ENCODE measurements at places on chromosomes 11 and 22. TPM values are rescaled to one million over a fixed set of nuclear protein-coding genes. Genes with fewer than 3 reads are reported as not detected.

Gene USP35
- 26.8 TPM for total RNA-seq

Gene MCM5
- total RNA-seq = 21.7 TPM

GRCh38 chr11:11119917-11120316 lies 233.1 kb downstream of the CSNK2A3 start:
- DNase-seq = no peak

DNA sequence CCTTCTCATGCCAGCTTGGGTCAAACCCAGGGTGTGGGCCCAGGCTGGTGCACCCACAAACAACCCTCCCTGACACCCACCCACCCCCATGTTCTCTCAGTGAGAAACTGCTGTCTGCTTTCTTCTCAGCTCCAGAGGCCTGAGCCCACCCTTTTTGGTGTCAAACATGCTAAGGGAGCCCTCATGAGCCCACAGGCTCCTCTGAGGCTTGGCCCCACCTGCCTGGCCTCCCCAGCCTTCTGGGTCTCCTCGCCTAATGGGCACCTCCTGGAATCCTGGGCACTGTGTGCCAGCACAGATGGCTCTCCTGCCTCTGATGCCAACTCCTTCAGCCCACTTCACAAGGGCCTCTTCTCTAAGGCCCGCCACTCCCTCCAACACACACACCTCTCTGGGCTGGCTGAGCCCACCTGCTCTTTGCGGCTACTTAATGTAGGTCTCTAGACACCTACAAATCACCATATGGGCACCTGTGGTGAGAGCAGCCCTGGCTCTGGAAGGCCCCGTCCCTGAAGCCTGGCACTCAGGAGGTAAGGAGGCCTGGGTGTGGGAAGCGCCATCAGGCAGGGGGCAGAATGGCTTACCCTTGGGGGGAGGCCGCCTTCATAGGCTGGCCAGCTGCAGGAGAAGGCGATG lies 4.4 kb downstream of the NAGA start:
- no peak for DNase-seq

Gene PRR5
- 9.9 TPM for total RNA-seq

Gene PRAME
- total RNA-seq = not detected

DNA sequence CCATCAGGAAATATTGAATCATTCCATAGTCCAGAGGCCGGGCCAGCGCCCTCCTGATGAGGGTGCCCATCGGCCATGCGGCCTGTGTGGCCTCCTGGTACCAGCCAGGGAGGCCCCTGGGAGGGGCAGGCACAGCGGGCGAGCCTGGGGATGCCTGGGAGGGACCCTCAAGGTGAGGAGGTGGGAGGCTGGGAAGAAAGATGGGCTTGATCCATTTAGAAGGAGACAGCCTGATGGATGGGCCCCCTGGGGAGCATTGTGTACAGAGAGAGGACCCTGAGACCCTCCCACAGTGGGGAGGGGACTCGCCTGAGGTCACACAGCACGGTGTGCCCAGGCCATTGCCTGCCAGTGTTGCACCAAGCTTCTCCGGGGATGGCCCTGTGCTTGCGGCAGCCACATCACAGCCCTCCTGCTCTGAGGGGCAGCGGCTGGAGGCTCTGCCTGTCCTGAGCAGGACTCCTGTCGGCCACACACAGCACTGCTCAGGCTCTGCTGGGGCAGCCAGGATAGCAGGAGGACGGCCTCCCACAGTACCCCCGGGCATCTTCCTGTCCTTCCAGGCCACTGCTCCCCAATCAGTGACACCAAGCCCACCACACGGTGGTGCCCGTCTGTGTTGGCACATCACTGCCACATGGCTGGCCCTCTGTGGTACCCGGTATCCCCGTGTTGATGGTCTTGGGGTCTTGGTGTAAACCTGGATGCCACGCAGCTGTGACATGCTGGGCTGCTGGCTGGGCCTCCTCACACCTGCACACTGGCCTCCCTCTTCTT lies 290.0 kb downstream of the TBC1D22A start:
- peak; percentile 32 for DNase-seq

Measured in aorta (tissue), 5 donors.